ENCODE measurements at places on chromosomes 7 and 10.

GRCh38 chr10:69792341-69792740, 9.4 kb upstream of the COL13A1 start:
- DNase-seq: no peak

- no peak for DNase-seq
Observed at GRCh38 chr7:77413128-77413527, 3.0 kb downstream of the GSAP start.

- DNase-seq: peak; percentile 47
Observed at GRCh38 chr7:149422162-149422913, 38.5 kb downstream of the ZNF777 start.

GRCh38 chr10:21891439-21891838, 112.1 kb downstream of the DNAJC1 start:
- no peak for DNase-seq

- DNase-seq: no peak
Observed at GRCh38 chr7:106737202-106737562, 76.2 kb upstream of the CCDC71L start.

DNA sequence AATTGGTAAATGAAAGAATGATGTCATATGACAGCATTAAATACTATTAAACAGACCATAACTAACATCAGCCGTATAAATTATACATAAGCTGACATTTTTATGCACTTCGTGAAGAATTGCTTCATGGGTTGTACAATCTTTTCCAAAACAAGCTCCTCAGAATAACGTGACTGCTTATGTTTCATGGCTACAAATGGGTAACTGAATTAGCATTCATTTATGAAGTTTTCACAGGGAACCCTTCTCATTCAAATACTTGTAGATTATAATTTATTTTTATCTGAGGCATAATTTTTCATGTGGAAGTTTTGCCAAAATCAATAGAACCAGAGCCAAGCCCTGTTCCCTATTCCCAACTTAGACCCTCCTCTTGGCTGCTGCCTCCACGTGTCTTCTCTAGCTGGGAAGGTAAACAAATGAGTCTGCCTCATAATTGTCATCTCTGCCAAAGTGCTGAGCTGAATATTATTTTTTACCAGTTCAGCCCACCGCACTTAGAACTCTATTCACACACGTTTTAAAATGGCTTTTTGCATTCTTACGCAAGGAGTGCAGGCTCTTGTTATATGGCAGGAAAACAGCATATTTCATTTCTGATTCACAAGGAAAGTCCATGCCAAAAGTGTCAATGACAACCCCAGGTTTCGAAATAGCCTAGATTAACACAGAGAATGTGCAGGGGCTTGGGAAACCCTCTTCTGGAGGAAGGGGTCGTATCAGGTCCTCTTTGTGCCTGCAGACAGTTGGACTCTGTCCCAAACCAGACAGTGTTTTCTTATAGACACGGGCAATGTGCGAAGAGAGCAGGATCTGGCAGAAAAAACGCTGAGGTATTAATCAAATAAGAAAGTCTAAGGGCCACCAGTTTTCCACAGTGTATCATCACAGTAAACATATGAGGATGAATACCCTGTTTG, 370.7 kb upstream of the MGMT start:
- DNase-seq: no peak

- no peak for DNase-seq
Observed at GRCh38 chr7:137981668-137982067, 20.2 kb downstream of the CREB3L2 start.

- no peak for DNase-seq
Observed at GRCh38 chr10:52644373-52645186, 128.0 kb downstream of the MBL2 start.

DNA sequence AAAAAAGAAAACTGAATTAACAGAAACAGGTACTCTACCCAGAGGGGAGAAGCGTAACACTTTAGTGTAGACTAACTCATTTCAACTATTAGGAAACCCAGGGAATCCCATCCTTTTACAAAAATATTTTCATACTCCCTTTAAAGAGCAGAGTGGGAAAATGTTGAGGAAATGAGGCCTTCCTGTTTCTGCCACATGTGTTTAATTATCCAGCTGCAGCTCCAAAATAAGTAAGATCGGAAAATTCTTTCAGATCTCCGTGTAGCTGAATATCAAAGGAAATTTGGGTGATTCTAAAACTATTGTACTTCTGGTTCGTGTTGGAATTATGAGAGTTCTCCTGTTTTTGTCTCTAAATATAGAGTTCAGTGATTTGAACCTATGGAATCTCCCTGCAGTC, 58.0 kb upstream of the CAV2 start:
- no peak for DNase-seq

DNA sequence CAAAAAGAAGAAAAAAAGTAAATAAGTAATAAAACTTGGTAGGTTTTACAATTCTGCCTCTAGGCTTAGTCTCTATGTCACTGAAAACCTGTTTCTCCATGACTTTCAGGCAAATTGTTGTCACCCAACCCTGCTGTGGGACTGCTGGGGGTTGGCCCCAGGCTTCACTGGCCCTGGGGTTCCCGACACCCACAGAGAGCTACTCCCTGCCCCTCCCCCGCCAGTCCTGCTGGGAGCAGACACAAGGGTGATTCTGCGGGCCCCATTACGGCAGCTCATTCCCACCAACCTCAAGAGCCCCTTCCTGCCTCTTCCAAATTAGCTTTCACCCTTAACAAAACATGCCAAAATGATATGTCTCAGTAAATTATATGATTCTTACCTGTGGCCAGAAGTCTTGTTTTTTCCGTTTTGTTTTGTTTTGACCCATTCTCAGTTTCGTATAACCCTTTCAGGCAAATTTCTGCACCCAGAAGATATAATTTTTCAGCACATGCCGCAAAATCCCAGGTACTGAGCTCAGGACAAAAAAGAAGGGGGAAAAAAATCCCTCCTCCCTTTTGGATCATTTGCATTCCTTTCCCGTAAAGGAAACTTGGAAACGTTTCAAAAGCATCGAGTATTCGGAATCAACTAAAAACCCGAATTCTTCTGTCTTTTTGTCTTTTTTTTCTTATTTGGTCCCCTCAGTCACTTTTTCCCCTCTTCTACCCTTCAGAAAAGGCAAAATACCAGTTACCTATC, 27.8 kb downstream of the CHST15 start:
- DNase-seq: no peak

DNA sequence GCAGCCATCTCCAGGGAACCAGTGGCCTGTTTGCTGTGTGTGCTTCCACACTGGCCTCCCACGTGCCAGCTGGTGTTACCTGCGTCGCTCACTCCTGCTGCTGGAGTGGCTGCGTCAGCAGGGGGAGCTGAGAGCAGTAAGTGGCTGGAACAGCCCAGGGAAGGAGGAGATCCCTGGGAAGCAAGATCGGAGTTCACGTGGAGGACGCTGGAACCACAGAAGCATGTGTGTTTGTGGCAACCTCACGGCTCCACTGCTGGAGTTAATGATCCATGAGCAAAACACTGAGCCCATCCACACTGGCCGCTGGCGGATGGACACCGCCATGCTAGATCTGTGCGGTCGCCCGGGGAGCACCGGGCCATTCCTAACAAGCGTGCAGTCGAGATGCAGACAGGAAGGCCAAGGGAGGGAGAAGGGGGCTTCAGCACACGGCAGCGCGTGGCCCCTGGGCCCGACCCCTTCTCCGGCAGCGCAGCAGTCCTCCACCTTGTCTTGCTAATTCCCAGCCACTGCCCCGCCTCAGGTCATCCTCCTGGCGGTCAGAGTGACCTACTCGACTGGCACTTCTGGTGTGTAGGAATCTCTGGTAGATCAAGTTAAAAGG, 68.5 kb upstream of the EEPD1 start:
- no peak for DNase-seq

DNA sequence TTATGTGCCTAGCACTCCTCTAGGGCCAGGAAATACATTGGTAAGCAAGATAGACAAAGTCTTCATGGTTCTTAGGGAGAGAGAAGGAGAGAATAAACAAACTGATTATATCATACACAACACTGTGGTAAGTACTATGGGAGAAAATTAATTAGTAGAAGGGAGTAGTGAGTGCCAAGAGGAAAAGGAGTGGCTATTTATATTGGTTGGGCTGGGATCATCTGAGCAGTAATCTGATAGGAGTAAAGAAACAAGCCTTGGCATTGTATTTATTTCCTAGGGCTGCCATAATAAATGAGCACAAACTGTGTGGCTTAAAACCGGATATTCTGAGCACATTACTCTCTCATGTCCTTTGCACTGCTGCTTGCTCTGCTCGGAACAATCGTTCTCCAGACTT, 158.1 kb upstream of the PHF14 start:
- DNase-seq: no peak

GRCh38 chr7:14806891-14807290, 95.7 kb downstream of the DGKB start:
- no peak for DNase-seq

DNA sequence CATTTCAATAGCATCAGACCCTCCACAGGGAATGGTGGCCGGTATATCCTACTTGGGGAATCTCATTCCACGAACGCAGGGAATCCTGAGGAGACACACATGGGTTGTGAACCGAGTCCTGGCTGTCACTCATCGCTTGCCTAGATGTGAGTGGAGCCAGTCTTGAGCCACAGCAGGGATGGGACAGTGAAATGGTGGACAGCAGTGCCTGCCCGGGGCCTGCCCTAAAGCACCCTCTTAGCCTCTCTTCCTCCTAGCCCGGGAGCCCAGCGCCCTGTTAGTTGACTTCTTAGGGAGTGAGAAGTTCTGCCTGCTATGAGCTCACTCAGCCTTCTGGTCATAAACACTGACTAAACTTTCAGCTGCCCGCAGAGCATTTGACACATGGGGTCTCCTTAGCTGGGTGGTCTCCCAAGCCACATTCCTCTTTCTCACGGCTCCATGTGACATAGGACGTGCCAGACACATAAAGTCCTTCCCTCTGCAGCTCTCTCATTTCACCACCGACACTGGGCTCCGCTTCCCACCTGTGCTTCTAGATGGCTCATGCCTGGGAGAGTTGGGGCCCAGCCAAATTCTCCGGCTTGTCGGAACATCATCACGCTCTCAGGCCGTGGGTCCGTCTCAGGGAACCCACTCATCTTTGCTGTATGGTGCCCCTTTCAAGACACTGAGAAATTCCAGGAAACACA, 60.9 kb downstream of the TCERG1L start:
- DNase-seq: no peak
